ENCODE measurements at places on chromosomes 5 and 9.

- DNase-seq: no peak
These were observed 5.9 kb upstream of the SPOUT1 start for GRCh38 chr9:128835246-128836210.

DNA sequence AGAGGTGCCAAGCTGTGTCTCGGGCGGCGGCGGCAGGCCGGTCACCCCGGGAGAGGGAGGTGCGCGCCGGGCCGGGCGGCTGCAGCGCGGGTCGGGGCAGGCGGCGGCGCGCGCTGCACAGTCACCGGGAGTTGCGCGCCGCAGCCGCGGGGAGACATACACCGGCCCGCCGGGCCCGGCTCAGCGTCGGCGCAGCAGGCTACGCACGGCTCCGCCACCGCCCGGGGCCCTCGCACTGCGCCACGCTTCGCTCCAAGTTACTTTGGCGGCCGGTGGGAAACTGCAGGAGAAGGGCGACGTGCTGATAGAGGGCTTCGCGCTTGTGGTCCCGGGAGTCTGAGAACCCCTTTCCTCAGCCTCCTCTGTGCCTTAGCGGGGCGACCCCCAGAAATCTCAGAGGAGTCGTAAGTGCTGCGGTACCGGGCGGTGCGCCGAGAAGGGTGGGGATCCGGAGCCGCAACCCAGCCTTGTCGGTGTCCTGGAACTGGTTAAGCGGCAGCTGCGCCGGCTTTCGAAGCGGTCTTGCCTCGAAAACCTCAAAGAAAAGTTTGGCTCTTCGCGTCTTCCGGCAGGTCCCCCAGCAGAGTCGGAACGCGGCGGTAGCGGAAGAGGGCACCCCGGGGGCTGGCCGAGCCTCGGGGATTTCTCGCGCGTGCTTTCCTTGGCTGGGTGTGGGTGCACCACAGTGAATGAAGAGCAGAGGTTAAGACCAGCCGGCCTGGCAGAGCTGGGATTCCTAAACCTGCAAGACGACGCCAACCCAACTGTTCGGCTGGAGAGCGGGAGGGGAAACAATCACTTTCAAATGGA lies at the start of gene EFNA5:
EFNA5 (minus strand) TSS at position 6 of the 810 bp plus-strand sequence.
- DNase-seq: no peak

DNA sequence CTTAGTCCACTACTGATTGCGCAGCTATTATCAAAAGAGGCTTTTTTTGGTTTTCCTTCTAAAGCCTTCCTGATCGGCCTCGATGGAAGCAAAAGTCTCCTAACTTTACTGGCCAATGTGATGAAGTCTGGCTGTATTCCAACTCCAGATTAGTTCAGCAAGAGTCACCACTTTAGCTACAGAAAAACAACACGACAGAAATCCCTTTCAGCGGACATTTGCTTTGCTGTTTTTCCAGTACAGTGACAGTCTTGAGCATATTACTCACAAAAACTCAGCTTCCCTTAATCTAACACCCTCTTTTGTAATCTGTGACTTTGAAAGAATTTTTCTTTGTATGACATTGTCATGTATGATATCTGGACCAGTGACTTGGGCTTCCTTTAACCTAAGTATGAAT lies 95.7 kb downstream of the HOMER1 start:
- DNase-seq: no peak

DNA sequence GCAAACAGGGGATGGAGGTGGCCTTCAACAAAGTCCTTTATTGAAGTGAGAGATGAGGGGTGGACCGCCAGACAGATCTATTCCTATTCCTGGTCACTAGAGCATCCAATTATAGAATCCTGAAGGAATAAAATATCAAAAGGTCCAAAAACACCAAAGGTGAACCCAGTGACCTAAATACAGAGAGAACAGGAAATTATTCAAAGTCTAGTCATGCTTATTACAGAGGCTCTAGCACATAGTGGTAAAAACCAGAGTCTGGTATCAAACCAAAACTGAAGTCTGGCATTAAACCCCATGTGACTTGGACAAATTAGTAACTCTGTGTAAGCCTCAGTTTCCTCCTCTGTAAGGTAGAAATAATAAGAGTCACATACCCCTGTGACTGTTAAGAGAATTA lies 100.5 kb upstream of the SNX2 start:
- no peak for DNase-seq
